ENCODE measurements at places on chromosomes 16 and 17.
A peak's percentile ranks its signal among the peaks of the same experiment; 100 is the strongest.

DNA sequence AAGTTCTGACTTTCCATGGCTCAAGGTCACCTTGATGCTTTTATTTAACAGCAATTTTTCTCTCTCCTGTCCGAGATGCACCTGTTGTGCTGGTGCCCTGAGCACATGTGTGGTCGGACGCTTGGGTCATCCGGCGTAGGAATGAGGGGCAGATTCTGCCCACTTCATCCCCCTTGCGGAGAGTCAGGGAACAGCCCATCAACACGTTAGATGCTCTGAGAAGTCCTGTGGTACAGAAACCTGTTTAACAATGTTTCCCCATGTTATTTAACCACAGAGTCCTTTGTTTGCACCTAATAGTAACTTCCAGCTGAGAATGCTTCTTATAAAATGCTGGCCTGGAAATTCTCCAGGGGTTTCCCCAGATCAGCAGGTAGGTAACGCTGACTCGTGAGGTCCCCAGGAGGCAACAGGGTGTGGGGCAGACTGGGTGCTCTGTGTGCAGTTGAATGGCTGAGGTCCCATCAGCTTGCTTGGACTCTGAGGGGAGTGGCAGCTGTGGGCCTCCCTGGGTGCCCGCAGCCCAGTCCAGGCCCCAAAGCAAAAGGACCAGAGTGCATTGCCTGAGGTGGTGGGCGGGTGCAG lies 17.8 kb downstream of the DOC2B start:
- no peak for DNase-seq

DNA sequence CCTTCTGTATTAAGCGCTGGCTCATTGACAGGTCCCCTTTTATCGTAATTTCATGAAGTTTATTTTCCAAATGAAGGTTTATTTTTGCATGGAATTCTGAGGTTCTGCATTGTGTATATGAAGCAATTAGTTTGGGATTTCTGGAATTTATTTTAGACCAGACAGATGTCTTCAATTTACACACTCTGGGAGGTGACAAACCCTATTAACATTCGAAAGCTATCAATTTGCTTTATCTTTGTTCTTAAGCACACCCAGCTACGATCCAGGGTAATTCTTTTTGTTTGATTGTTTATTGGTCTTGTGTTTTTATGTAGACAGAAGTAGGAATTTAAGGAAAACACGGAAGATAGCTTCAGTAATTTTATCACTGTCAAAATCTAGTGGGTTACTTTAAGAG lies 264.6 kb downstream of the HS3ST3A1 start:
- DNase-seq = no peak

DNA sequence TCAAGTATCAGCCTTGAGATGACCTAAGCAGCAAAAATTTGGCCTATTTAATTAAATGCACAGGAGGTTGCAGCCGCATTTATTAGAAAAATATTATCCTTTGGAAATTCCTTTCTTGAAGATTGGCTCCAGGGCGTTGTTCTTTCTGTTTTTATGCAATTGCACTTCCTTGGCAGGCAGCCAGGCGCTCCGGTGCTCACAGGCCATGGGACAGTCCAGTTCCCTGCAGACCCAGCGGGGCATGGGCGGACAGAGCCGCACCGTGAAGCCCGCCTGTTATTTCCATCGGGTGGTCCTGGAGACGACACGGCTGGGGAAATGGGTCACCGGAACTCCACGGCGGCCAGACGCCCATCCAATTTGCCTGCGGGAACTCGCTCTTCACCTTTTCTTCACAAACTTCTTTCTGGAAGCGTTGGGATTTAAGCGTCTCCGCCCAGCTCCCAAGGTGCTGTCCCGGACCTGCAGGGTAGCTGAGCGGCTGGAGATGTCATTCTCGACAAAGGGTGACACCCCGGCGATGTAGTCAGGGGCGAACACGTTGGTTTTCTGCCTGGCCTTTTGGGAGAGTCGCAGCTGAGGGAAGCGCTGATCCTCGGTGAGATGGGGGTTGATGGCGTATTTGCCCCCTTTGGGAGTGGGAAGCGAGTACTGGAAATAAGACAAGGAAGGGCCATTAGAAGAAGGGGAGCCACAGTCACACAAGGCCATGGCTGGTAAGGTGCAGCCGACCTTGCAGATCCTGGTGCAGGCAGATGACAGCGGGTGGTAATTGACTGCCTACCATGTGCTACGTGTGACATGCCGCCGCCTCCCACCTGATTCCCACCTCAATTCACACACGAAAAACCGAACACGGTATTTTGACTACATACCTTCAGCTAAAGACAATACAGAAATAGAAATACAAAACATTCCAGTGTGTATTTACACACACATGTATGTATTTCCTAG lies 12.5 kb downstream of the NOB1 start:
- DNase-seq = no peak

- DNase-seq = no peak
Measured at GRCh38 chr16:49599704-49600103, 226.1 kb downstream of the C16orf78 start.

DNA sequence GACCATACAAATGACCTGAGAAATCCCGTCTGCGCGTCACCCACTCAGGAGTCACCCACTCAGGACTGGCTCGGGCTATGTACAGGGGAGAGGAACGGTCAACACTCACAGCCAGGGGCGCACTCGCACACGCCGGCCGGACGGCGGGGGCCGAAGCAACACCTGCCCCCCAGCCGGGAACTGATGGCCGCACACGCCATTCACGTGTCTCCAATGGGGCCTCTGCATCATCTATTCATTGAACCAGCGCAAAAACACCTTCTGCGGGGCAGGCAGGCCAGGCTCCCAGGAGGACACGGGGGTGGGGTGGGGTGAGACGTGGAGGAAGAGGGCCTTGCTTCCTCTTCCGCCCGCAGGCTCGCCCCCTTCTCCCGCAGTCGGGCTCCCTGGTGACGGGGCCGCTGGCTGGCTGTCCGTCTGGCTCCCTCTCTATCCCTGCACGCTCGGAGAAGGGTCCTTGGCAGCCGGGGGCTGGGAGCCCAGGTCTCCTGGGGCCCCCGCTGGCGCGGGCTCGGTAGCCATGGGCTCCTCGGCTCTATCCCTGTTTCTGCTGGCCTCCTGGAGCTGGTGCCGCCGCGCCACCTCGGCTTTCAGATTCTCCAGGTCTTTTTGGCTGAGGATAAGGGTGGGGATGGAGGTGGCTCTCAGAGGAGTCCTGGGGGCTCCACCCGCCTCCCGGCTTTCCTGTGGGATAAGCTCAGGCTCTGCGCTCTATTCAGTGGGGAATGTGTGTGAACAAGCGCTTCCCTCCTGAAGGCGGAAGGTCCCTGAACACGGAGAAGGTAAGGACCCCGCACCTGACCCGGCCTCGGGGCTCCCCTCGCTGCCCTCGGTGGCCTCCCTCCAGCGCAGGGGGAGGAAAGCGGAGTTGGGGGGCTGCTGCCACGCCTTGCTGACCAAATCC lies 21.1 kb downstream of the CLUH start:
- DNase-seq = no peak

DNA sequence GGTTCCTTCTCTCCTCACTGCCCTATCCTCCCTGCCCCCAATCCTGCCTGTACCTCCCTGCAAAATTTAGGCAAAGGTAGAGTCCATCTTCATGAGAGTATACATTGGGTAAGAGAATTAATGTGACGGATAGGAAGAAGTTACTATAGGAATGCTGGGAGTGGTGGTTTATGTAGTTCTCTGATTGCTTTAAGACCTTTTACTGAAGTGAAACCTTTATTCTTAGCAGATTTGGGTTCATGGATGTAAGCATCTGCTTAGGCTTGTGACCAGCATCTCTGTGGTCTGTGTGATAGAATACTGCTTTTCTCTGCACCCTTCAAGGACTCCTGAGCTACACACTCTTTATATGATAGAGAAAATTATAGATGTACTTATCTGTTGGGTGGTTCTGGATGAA lies 127.3 kb downstream of the PRKCA start:
- DNase-seq = no peak

GRCh38 chr16:11056090-11056992 lies 112.0 kb downstream of the CLEC16A start:
- DNase-seq = no peak

DNA sequence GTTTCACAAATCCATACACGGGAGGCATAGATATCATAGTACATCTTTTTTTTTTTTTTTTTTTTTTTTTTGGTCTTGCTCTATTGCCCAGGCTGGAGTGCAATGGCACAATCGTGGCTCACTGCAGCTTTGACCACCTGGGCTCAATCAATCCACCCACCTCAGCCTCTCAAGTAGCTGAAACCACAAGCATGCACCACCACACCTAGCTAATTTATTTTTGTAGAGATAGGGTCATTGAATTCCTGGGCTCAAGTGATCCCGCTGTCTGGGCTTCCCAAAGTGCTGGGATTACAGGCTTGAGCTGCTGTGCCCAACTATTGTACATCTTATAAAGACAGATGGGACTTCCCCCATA lies 3.5 kb upstream of the RAPGEFL1 start:
- DNase-seq = no peak

GRCh38 chr16:53503991-53504663 lies 1.1 kb upstream of the AKTIP start:
- DNase-seq = no peak

GRCh38 chr17:78753316-78754250 lies 28.5 kb downstream of the CYTH1 start:
- DNase-seq = no peak

GRCh38 chr17:69218986-69219385 lies 9.6 kb downstream of the ABCA10 start:
- DNase-seq = no peak

DNA sequence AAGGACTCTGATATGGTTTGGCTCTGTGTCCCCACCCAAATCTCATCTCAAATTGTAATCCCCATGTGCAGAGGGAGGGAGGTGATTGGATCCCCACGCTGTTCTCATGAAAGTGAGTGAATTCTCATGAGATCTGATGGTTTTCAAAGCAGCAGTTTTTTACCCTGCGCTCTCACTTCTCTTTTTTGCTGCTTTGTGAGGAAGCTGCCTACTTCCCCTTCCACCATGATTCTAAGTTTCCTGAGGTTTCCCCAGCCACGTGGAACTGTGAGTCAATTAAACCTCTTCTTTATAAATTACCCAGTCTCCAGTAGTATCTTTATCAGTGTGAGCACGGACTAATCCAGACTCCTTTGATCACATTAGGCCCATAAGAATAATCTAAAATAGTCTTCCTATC lies 719.7 kb upstream of the CDH8 start:
- no peak for DNase-seq

- DNase-seq = no peak
Measured at GRCh38 chr17:55458978-55459377, 37.3 kb upstream of the MMD start.

DNA sequence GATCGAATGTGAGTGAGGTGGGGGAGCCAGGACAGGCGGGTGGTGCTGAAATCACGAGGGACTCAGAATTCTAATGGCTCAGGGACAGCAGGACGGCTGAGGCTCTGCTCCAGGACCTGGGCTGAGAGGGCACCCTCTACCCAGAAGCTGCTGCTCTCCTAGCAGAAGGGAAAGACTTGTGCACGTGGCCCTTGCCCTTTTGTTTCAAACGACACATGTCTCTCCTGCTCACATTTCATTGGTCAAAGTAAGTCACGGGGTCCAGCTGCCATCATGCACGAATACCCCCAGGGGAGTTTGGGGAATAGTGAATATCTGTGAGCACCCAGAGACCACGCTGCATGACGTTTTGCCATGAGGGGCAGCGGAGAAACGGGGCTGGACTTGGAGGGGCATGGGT lies 73.2 kb downstream of the RTN4RL1 start:
- no peak for DNase-seq

GRCh38 chr17:32142038-32142856 lies at the start of gene RHOT1:
Gene RHOT1, plus strand, starts transcription at chr17:32142502. Its CDS starts 191 bp downstream, at chr17:32142693.
- peak; percentile 48 for DNase-seq

GRCh38 chr17:63066158-63066813 lies 100.3 kb downstream of the TANC2 start:
- DNase-seq = no peak

DNA sequence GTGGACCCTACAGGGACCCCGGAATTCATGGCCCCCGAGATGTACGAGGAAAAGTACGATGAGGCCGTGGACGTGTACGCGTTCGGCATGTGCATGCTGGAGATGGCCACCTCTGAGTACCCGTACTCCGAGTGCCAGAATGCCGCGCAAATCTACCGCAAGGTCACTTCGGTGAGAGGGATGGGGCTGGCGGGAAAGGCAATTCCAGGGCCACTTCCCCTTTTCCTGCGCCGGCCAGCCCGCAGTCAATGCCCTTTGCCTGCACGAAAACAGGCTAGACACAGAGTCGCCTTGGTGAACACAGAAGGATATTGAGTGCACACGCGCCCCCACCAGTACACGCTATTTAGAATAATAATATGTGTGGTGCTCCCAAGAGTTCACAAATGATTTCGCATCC lies 4.0 kb downstream of the WNK4 start:
- DNase-seq = no peak

GRCh38 chr17:4125552-4125951 lies 17.3 kb downstream of the ZZEF1 start:
- DNase-seq = no peak

DNA sequence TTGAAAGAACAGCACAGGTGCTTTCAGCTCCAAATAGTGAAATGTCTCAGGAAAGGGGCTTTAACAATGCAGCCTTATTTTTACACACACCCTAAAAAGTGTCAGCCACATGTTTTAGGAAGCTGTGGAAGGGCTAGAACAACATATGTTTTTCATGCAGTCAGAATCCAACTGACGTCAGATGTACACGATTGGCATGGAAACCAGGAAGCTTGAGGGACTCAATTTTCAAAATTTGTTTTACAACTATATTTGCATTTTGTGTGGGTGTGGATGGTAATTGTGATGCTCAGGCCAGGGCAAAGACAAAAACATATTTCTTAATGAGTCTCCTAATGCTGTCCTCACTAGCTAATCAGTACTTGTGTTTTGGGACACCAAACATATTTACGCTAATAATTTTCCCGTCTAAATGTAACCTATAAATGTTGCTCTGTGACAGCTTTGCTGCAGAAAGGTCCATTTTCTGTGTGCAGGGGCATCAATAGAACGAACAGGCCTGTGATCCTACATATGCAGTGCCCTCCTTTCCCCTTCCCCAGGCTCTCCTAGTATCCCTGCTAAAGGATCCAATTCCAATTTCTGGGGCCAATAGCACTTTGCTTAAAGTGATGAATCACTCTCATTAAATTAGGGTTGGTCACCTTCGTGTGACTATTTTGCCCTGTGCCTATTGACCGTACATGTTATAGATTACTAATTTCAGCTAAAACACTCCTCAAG lies 434.0 kb upstream of the CDH5 start:
- no peak for DNase-seq

DNA sequence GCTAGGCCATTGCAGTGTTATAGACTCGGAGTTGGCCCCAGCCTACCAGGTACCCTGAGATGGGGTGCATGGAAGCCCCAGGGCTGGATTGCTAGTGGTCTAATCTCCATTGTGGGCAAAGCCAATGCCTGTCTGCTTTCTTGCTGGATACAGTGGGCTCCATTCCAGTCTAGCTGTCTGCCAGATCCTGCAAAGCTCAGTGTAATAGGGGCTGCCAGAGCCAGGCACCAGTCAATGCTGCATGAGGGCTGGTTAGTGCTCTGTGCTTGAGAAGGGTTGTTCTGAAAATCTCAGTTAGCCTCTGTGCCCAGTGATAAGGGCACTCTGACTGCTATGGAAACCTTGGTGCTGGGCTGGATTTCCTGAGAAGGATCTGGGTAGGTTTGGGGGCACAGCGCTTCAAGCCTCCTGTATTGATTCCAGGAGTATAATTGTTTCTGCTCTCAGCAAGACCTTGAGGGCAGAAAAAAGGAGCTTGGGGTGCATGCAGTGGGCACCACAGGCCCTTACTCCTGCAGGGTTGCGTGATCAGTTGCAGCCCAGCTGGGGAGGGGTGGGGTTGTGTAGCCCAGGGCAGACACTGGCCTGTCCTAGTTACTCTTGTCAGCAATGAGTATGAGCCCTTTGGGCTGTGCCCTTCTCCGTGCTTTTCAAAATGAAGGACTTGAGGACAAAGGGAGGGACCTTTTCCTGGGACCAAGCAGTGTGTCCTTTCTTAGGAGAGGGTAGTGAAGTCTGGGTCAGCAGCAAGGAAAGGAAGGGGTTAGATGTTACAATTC lies 19.0 kb downstream of the SMPD3 start:
- no peak for DNase-seq

Data from NCI-H2081 treated with DMSO at 0.1 percent for 48 hours (cell line).